Activated T-helper 2 cell treated with anti-CD3 and anti-CD28 coated beads, Interferon-gamma antibody, Interleukin-2, Interleukin-4, amounts not matched to agents 10 μg/mL and 5 μg/mL and 100 μg/mL, durations not matched to agents 14 hours and 24 hours and 36 hours (primary cell): ENCODE measurements at places on chromosomes 2 and 18.

- H3K36me3 ChIP-seq = no peaks in the 10 kb centered on the region
- peaks cover 5% of the 10 kb centered on the region for H3K4me1 ChIP-seq
- no peak overlapping the region for H3K27ac ChIP-seq
- DNase-seq = no peak
Observed at GRCh38 chr18:12769136-12769535, 66.3 kb downstream of the PSMG2 start.

DNA sequence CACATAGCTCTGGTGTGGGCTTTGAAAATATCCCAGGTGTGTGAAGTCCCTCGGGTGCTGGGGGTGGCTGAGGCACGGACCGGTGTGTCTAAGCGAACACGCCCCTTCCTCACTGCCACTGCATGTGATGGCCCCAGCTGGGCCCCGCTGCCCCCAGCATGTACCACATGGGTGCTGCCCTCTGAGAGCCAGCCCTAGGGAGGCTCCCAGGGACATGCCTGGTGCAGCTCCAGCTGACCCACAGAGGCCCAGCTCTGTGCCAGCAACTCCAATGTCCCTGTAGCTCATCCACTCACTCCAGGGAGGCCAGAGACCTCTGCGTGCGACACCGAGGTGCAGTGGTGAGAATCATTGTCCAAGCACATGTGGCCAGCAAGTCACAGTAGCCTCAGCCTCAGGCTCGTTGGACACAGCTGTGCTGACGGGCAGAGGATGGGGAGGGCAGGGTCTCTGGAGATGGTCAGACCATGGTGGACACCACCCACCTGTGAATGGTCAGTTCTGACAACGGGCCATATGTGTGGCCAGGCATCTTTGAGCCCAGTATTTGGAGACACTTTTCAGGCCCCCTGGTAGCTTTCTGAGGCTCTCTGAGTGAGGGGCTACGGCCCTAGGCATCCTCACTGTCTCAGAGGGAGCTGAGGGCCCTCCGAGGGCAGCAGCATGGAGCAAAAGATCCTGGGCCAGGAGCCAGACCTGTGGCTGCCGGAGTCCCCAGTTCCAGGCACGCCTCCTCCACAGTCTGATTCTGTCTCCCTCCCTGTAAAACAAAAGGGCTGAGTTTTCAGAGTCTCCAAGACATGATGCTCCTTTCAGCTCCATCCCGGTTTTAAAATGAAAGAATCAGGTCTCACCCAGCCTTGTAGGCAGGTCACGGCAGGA, 220.7 kb downstream of the NDUFA10 start:
- no peak for DNase-seq
- peaks cover 7% of the 10 kb centered on the region for H3K27me3 ChIP-seq
- no peak overlapping the region for H3K4me3 ChIP-seq
- no peaks in the 10 kb centered on the region for H3K4me1 ChIP-seq
- H3K27ac ChIP-seq = no peak overlapping the region
- H3K36me3 ChIP-seq = no peaks in the 10 kb centered on the region

- no peak overlapping the region for H3K4me3 ChIP-seq
- no peak for DNase-seq
- H3K4me1 ChIP-seq = no peaks in the 10 kb centered on the region
Observed at GRCh38 chr18:76260941-76261472, 234.0 kb downstream of the ZNF516 start.

GRCh38 chr2:127090281-127091120, 16.5 kb downstream of the BIN1 start:
- no peak overlapping the region for H3K27ac ChIP-seq
- H3K4me3 ChIP-seq = no peak overlapping the region
- no peaks in the 10 kb centered on the region for H3K4me1 ChIP-seq
- H3K36me3 ChIP-seq = no peaks in the 10 kb centered on the region
- DNase-seq = no peak
- peaks cover 3% of the 10 kb centered on the region for H3K27me3 ChIP-seq

DNA sequence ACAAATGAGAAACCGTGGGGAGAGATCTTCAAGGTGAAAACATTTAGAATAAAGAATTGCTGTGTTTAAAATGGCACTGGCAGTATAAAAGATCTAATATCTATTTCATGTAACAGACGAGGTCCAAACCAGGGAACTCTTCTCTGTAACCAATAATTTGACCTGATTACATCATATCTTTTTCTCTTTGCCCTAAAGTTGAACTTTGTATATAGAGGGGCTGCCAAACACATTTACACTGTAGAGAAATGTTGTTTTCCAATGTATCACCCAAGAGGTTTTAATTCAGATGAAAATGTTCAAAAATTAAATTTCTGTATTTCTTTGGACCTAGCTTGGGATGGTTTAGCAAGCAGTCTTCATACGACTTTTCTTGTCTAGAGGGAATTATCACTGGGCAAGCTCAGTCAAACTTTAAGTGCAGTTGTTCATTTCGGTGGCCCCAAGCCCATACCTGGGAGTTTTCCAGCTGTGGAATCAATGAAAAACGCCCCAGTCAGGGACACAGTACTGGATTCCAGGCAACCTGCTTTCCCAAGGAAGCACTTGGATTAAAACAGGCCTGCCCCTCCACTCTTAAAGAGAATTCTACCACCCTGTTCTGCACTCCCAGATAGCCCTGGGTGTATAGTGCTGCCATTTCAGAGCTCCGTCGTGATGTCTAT, 208.5 kb upstream of the FN1 start:
- no peak overlapping the region for H3K27ac ChIP-seq
- no peaks in the 10 kb centered on the region for H3K36me3 ChIP-seq
- DNase-seq = no peak
- H3K4me3 ChIP-seq = no peak overlapping the region
- H3K4me1 ChIP-seq = no peaks in the 10 kb centered on the region
- no peaks in the 10 kb centered on the region for H3K27me3 ChIP-seq

- H3K27ac ChIP-seq = no peak overlapping the region
- H3K4me3 ChIP-seq = no peak overlapping the region
- no peaks in the 10 kb centered on the region for H3K36me3 ChIP-seq
- no peaks in the 10 kb centered on the region for H3K4me1 ChIP-seq
Observed at GRCh38 chr18:67354091-67354490, 162.4 kb downstream of the DSEL start.

- H3K4me3 ChIP-seq = no peak overlapping the region
- no peaks in the 10 kb centered on the region for H3K27me3 ChIP-seq
- H3K27ac ChIP-seq = no peak overlapping the region
- H3K4me1 ChIP-seq = no peaks in the 10 kb centered on the region
Observed at GRCh38 chr2:67286981-67287759, 110.0 kb upstream of the ETAA1 start.

DNA sequence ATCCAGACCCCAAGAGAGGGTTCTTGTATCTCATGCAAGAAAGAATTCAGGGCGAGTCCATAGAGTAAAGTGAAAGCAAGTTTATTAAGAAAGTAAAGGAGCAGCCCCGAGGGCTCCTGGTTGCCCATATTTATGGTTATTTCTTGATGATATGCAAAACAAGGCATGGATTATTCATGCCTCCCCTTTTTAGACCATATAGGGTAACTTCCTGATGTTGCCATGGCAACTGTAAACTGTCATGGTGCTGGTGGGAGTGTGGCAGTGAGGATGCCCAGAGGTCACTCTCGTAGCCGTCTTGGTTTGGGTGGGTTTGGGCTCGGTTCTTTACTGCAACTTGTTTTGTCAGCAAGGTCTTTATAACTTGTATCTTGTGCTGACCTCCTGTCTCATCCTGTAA, 750.2 kb upstream of the FANCL start:
- no peak overlapping the region for H3K27ac ChIP-seq
- no peaks in the 10 kb centered on the region for H3K4me1 ChIP-seq
- H3K36me3 ChIP-seq = no peaks in the 10 kb centered on the region
- no peaks in the 10 kb centered on the region for H3K27me3 ChIP-seq
